ENCODE measurements at places on chromosomes 5 and 9.

DNA sequence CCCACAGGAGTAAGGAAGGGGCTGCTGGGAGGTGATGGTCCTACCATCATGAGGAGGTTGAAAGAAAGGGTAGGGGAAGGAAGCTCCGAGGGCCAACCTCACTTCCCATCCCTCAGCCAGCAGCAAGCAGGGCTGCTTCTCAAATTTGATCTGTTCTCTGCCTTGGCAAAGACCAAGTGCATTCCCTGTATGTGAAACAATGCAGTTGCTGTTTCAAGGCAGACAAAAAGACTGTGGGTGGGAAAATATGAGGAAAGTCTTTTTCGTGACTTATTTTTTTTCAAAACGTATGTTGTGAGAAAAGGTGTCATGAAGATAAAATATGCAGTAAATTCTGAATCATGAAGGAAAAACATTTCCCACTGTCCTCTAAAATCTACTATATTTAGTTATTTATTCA, 165.9 kb downstream of the ARSB start:
- DNase-seq = no peak

DNA sequence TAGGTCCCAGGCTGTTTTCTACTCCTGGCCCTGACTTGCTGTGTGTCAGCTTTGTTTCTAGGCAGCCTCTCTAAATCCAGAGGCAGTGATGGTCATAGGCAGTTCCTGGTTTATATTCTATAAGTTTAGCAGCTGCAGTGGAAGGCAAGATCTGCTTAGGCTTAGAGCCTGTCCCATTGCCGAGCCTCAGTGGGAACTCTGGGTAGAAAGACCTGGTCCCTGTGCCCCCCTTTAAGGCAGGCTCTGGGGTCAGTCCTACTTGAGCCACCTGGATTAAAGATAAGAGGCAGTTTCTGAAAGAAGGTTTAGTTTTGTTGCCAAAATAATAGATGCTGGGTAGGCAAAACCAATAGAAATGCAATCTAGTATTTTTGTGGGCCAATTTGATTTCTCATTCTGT, 13.6 kb downstream of the MCCC2 start:
- no peak for DNase-seq

- DNase-seq = no peak
These were observed 227.4 kb downstream of the ARHGAP26 start for GRCh38 chr5:142997591-142997990.

DNA sequence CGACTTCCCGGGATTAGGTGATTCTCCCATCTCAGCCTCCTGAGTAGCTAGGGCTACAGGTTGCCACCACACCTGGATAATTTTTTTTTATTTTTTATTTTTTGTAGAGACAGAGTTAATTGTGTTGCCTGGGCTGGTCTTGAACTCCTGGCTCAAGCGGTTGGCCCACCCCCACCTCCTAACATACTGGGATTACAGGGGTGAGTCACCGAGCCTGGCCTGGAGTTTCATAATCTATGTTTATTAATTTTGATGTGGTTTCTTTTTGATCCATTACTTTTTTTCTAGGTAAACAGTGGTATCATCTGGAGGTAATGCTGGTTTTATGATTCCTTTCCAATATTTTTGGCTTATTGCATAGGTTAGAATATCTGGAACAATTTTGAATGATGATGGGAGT, 54.2 kb downstream of the KIAA1958 start:
- no peak for DNase-seq

GRCh38 chr5:128329386-128329939, 208.6 kb downstream of the FBN2 start:
- no peak for DNase-seq

GRCh38 chr5:82341325-82341724, 63.2 kb upstream of the RPS23 start:
- DNase-seq = no peak

DNA sequence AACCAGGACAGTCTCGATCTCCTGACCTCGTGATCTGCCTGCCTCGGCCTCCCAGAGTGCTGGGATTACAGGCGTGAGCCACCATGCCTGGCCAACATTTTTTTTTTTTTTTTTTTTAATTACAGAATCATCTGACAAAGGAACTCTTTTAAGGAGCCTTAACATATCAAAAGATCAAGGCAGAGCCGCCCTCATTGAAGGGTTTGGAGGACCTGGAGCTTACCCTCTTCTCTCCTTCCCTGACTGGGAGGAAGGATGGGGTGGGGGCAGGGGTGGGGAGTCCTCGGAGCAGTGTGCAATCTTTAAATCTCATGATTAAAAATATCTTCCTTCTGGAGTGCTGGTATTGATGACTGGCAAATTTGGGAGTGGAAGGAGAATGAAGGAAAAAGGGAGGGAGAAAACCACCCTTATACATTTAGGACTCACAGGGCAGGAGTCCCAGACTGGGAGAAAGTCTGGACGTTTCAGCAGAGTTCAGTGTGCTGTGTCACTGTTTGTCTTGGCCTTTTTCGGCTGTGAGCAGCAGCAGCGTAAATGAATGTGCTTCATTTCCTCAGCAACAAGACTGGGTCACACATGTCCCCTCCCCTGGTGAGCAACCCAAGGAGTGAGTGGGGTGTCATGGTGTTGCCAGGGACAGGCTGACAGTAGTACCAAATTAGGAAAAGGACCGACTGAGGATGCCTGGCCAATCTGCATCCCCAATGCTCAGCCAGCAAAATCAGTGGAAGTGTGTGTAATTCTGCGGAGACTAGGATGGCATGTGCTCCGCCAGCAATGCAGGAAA, 115.3 kb upstream of the BNC2 start:
- no peak for DNase-seq

GRCh38 chr9:33332011-33332410, 41.7 kb downstream of the NFX1 start:
- DNase-seq = no peak

- DNase-seq = no peak
These were observed 43.4 kb upstream of the TRIM32 start for GRCh38 chr9:116643691-116644090.

DNA sequence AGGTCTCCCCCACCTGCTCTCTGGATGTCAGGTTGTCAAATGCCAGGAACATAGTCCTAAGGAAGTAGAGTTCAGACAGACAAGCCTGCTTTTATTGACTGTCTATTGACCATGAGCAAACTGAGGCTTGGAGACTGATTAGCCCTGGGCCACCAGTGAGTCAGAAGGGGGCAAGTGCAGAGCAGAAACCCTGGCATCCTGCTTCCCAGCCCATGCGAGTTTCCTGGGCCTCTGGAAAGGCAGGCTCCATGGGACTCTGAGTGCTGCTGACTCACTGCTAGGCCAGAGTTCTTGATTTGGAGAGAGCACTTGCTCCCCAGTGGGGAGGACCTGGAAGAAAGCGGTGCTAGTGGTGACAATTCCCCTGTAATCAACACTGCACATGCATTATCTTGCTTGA, 2.8 kb upstream of the HBEGF start:
- no peak for DNase-seq

- no peak for DNase-seq
These were observed 136.6 kb upstream of the SMIM23 start for GRCh38 chr5:171649075-171649401.

DNA sequence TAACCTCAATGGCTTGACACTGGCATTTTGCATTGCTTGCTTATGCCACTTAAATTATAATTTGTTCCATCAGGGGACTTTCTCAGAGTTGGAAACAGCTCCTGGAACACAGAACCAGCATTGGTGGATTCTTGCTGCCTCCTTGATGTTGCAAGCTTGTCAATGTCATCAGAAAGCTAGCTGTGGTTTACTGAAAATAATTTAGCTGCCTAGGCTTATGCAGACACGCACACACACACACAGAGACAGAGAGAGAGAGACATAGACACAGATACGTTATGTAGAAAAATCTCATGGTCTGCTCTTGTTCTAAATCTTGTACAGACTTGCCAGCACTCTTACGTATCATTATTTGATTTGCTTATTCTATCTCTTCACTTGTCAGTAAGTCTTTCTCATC, 78.0 kb downstream of the HMHB1 start:
- DNase-seq = no peak

DNA sequence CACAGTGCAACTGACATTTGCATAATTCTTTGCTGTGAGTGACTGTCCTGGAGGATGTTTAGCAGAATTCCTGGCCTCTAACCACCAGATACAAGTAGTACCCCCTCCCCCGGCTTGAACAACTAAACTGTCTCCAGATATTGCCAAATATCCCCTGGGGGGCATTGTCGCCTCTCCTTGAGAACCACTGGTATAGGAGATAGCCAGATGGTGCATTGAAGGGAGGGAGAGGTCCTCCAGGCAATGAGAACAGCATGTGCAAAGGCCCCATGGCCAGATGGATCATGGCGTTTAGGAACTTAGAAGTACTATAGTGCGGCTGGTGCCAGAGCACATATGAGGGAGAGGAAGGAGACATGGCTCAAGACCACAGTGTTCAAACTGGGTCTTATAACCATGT, 18.9 kb upstream of the ORM1 start:
- DNase-seq = no peak

GRCh38 chr5:34412736-34413135, 243.4 kb upstream of the RAI14 start:
- DNase-seq = no peak

DNA sequence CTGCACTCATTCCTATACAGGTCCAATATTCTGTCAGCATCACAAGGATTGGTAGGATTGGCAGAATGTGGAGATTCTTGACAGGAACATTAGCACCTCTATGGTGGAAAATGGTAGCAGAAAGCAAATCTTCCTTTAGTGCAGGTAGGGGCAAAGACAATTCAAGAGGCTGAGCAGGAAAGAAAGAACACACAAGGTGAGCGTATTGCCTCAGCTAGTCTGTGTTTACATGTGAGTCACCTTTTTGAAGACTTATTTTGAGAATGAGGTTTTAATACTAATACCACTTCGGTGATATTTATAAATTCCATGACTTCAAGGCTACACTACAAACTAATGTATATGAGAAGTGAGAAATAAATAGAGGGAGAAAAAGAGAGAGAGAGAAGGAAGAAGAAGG, 717.0 kb downstream of the BRINP1 start:
- no peak for DNase-seq

DNA sequence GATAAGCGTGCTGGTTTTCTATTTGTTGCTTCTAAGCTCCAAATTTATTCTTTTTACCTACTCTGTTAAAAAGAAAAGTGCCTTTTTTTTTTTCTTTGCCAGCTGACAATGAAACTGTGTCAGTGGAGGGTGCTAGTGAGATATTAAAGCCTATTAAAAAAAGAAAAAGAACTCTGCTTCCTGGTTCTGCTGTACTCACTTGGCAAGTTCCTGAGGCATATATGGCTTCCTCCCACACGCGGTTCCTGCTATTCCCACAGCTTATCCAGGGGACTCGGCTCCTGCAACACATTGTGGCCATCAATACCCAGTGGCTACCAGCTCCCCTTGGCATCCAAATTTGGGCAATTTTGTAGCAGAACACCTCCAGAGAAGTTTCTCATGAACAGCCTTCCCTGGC, 1977.7 kb upstream of the CDH9 start:
- DNase-seq = no peak

DNA sequence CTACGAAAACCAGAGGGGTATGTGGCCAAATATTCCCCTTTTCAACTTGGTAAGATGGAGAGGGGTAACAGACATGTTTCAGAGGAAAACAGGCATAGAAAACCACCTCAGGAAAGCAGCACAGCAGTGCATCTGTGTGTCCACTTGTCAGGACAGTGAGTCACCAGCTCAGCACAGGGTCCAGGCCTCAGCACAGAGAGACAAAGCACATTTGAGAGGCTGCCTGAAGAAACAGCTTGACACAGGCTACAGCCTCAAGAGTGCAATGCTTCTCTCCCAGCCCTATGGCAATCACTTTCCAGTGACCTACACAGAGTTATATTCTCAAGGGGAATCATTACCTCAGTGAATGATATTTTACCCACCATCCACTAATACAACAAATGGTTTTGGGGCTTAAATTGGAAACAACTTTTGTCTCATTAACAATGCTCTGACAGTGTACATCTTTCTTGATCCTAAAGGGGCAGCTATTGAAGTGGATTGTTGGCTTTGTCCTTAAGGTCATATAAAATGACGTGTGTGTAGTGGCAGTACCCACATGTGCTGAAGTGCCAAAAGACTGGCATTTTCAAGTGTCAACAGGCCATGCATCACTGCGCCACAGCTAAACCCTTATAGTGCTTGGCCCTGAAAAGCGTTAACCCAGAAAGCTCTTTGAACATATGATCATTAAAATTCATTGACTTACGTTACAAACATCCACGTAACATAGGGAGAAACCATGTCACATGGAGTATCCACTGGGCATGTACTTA, 46.4 kb downstream of the ERMP1 start:
- no peak for DNase-seq

GRCh38 chr9:134370638-134371037, 44.4 kb downstream of the RXRA start:
- no peak for DNase-seq

DNA sequence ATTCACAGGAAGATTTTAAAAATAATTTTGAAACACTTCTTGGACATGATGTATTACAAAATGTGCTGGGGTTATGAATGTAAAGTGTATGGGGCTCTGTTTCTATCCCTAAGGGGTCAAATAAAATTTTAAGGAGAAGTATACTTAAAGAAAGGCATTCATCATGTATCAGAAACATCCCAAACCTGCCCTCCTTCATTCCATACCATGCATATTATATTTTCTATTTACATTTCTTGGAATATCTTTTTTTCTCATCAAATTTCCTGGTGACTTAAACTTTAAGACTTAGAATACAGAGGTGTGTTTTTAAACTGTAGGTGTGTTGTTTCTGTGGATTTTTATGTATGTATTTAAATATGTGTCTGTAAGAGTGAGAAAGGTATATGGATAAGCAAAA, 96.1 kb upstream of the ADAMTS19 start:
- DNase-seq = no peak

- no peak for DNase-seq
These were observed 219.9 kb upstream of the NREP start for GRCh38 chr5:111976705-111977435.

DNA sequence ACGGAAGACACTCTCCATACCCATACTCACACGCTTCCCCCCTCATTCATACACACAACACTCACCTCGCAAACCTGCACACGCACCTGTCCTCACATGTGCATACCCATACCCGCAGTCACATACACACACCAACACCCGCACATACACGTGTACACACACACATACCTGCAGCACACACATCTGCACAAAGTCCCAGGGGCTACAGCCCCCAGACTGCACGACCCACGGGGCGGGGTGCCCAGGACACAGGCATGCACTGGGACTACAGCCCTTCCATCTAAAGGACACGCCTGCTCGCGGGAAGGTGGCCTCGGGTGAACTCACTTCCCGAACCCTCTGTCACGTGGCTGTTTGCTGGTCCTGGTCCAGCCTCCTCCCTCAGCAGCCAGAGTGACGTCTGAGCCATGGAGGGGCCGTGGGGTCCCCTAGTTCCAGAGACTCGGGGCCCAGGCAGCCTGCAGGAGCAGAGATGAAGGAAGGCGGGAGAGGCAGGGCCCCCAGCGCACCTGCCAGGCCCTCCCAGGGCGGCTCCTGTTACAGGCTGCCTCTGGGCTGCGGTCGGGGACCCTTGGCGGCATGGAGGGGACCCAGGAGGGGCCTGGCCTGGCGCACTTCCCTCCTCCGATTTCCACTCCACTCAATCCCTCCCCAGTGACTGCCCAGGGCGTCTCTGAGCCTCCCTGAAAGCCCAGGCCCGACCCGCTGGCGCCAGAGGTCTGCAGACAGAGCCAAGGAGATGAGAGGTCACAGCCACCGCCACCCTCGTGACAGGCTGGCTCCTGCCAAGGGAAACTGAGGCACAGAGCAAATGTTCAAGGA, 8.1 kb downstream of the SLC12A7 start:
- no peak for DNase-seq

GRCh38 chr5:67998709-67999261, 216.8 kb upstream of the PIK3R1 start:
- peak; percentile 32 for DNase-seq

Measured in HTR-8/SVneo (cell line).